Type B pancreatic cell (in vitro differentiated cells): ENCODE measurements at places on chromosomes 2 and 18. TPM values are rescaled to one million over a fixed set of nuclear protein-coding genes. Genes with fewer than 3 reads are reported as not detected.

DNA sequence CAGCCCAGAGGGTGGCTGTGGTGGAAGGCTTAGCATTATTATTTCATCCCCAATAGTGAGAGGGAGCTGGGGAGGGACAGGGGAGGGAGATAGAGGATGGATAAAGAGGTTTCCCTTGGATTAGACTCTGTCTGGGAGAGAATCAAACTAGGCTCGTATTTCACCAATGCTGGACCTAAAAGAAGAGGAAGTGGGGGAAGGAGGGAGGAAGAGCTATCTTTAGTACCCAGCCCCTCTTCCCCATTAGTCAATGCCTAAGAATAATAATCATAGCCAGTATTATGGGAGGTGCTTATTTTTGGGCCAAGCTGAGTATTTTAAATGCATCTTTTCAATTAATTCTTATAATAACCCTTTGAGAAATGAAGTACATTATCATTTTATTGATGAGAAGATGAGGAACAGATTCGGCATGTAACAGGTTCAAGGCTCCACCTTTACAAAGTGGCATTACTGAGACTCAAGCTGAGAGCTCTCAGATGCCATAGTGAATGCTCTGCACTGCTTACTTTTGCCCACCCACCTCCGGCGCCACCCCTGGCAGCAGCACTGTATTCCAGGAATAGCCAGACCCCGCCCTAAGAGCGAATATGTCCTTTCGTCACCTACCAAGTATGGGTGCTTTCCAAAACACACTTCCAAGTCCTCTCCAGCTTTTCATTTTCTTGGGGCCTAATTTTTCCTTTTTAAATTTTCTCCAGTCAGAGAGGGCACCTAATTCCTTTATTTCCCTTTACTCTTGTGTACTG, 21.0 kb downstream of the PAX8 start:
- DNase-seq: no peak

GRCh38 chr2:151410485-151410834, 758 bp downstream of the RIF1 start:
- no peak for DNase-seq

DNA sequence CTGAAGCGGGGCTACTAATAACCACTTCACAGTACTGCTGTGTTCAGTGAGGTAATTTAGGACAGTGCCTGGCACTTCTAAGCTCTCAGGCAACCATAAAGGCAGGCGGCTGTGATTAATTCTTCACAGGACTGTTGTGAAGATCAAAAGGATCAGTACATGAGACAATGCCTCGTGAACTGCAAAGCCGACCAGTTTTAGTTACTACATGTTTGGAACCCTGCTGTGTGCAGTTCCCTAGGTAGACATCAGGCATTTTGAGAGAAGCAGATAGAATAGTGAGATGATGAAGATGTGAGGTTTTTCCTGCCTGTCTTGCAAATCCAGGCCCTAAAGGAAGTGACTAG, 19.1 kb downstream of the EFHD1 start:
- DNase-seq: no peak

DNA sequence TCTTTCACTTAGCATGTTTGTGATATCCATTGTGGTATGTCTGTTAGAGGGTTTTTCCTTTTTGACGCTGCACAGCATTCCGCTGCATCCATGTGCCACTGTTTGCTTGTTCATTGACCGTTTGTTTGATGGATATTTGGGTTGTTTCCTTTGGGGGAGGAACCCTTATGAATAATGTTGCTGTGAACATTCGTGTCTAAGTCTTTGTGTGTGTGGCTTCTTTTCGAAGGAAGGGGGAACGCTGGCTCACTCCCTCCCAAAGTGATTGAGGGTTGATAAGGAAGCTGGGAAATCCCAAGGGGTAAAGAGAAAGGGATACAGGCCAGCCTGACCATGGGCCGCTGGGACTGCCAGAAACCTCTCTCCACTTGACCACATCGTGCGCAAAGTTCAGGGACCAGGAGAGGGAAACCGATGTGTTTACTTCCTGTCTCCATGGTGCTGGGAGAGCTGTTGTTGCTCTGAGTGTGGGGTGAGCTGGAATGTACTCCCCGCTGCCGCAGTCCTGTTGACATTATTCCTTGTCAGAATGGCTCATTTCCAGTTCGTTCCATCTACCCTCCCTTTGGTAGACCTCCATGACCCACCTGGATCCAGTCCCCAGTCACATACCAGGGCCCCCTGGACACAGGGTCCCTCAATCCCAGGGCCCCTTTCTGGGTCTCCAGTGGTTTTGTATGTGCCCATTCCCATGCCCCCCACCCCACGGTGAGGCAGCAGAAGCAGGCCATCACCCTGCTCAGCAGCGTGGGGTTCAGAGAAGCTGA, 39.6 kb downstream of the HS1BP3 start:
- no peak for DNase-seq

GRCh38 chr2:237393523-237393922, 20.4 kb downstream of the COL6A3 start:
- no peak for DNase-seq

DNA sequence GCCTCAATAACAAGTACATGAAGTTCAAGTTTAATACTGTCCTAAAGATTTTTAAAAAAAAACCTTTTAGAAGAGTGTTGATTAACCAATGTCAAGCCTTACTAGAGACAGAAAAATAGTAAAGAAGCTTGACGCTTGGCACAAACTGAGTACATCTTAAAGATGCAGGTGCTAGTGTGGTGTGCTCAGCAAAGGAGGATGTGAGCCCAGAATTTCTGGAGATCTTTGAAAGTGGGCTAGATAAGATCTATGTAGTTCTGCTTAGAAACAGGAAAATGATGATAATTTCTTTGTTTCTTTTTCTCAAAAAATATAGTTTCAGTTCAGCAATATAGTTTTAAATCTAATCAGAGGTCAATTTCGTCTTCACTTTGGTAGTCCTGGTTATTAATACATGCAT, 118.3 kb upstream of the KLHL14 start:
- no peak for DNase-seq

DNA sequence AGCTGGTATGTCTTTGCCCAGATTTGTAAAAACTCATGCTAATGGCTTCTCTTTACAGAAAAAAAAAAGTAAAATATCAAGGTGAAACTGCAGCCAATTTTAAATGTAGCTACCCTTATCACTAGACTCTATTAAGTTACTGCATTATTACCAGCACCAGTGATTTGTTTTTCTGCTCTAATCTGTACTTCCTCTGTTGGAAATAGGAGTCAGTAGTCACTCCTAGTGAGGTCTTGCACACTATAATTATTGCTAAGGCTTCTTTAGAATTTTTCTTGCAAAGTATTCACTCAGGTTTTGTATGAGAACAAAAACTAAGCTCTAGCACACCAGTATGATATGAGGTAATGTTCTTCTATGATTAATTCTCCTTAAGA, 215.5 kb downstream of the XIRP2 start:
- DNase-seq: no peak

DNA sequence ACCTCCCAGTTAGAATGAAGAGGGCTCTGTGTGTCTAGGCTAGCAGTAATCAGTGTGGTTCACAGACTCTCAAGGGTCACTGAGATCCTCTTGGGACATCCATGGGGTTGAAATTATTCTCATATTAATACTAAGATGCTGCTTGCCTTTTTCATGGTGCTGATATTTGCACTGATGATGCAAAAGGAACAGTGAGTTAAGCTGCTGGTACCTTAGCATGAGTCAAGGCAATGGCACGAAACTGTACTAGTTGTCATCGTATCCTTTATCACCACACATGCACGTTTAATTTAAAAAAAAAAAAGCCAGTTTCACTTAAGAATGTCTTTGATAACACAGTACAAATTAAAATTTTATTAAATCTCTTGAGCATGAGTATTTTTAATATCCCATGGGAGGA, 151.9 kb upstream of the TANK start:
- DNase-seq: no peak

GRCh38 chr2:137185378-137186078, 420.2 kb downstream of the THSD7B start:
- no peak for DNase-seq

- DNase-seq: no peak
These were observed 81.3 kb downstream of the VWC2L start for GRCh38 chr2:214492152-214492551.

DNA sequence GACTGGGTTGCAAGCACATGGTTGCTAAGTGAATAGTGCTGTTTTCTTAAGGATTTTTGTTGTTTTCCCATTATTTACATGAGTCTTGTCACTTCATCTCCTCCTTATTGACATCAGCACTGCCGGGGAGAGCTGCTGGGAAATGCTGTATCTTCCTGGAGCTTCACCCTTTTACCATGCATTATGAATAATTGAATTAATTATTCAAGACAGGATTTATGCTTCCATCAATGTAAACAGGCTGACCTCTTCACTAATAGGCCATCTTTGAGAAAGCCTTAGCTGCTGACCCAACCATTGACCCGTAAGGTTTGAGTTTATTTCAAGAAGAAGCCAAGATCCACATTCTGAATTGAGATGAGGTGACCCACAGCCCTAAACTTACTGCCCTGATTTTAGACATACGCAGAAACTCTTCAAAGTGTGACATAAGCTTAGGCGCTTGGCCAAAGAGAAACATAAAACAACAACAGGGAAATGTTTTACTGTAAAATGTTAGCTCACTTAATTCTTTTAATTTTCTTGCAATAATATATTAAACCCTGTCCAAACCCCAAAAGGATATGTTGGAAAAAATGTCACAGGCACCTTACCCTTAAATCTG, 365.5 kb upstream of the SYT4 start:
- no peak for DNase-seq

- no peak for DNase-seq
These were observed 78.8 kb upstream of the LCLAT1 start for GRCh38 chr2:30368258-30368657.

- DNase-seq: no peak
These were observed 1.5 kb downstream of the IL1B start for GRCh38 chr2:112835061-112835501.

GRCh38 chr2:47035615-47036488, 119.3 kb downstream of the STPG4 start:
- DNase-seq: no peak

DNA sequence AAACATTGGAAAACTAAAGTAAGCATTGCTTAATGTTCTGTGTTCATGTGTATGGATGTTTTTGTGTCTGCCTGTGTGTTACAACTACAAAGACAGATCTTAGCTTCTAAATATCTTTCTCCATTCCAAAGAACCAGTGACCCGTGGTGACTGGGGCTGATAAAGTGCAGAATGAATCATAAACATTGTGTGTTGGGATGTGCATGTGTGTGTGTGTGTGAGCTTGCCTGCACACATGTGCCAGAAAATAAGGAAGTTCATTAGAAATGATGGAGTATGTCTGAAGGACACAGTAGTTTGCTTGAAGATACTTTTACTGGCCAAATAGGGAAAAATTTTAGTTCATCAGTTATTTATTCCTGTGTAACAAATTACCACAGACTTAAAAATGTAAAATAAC, 756.6 kb upstream of the CELF4 start:
- no peak for DNase-seq

- no peak for DNase-seq
These were observed 366.8 kb downstream of the TGIF1 start for GRCh38 chr18:3816610-3817363.

- DNase-seq: no peak
These were observed 55.3 kb upstream of the HK2 start for GRCh38 chr2:74778381-74779264.

GRCh38 chr2:178528647-178529046, 48.4 kb downstream of the PLEKHA3 start:
- DNase-seq: no peak

DNA sequence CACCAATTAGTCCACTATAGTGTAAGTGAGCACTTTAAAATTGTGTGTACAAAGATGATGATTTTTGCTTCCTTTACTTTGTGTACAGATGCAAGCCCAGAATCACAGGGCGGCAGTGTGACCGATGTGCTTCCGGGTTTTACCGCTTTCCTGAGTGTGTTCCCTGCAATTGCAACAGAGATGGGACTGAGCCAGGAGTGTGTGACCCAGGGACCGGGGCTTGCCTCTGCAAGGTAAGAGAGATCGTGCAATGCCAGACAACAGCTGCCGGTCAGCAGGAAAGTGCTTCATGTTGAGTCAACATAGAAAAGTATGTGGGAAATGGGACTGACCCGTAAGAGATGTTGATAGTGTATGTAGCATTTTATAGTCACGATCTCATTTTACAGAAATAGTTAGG, 156.8 kb upstream of the TTC39C start:
- no peak for DNase-seq

- DNase-seq: no peak
These were observed 3.3 kb downstream of the RMDN2 start for GRCh38 chr2:37928377-37928776.

Gene PNO1
- 13.5 and 14.8 TPM in 2 replicates for total RNA-seq

Gene NEDD4L
- 84.7 and 93.5 TPM in 2 replicates for total RNA-seq

Gene BUB1
- 14.4 and 39.8 TPM in 2 replicates for total RNA-seq

Gene TANC1
- total RNA-seq: 56.9 and 138 TPM in 2 replicates

Gene SDC1
- total RNA-seq: 164 and 375 TPM in 2 replicates

Gene MEP1B
- total RNA-seq: 1.7 and 2.7 TPM in 2 replicates

Gene CHST10
- 7.2 and 26.9 TPM in 2 replicates for total RNA-seq

Gene RNASEH1
- total RNA-seq: 19.3 and 21.7 TPM in 2 replicates

Gene HJURP
- total RNA-seq: 16.7 and 42.1 TPM in 2 replicates
